Fibroblast of the conjunctiva (primary cell): ENCODE measurements at places on chromosomes 16 and 17.

- DNase-seq = no peak
These were observed 18.2 kb upstream of the IL17C start for GRCh38 chr16:88619859-88620815.

DNA sequence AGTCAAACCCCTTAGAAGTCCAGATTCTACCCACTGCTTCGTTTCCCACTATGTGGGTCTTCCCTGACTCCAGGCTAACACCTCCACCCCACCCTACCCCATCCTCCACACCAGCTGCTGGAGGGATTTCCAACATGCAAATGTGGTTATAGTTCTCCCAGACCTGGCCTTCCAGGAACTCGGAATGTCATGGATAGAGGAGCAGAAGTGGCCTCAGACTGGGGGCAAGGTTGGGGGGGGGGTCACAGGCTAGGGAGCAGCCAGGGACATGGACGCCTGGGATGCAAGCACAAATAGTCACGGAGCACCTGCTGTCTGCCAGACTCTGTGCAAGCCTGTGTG is 2.0 kb downstream of the CAMKK1 start:
- no peak for DNase-seq

DNA sequence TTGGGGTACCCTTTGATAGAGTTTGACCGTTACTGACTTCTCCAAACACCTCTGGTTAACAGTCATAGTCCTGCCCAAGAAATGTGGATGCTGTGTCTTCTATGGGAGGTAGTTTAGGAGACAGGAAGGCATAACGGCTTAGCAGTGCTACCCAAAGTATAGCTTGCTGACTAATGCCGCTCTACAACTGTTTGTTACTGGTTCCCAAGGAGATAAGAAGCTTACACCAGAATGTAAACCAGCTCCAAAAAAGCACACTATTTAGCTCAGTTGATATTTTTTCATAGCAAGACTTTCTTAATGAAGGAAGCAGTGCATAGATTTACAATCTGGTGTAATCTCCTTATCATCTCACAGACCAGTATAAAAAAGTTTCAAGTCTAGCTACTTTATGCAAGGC is 95.7 kb downstream of the HS3ST3B1 start:
- DNase-seq = peak; percentile 0

DNA sequence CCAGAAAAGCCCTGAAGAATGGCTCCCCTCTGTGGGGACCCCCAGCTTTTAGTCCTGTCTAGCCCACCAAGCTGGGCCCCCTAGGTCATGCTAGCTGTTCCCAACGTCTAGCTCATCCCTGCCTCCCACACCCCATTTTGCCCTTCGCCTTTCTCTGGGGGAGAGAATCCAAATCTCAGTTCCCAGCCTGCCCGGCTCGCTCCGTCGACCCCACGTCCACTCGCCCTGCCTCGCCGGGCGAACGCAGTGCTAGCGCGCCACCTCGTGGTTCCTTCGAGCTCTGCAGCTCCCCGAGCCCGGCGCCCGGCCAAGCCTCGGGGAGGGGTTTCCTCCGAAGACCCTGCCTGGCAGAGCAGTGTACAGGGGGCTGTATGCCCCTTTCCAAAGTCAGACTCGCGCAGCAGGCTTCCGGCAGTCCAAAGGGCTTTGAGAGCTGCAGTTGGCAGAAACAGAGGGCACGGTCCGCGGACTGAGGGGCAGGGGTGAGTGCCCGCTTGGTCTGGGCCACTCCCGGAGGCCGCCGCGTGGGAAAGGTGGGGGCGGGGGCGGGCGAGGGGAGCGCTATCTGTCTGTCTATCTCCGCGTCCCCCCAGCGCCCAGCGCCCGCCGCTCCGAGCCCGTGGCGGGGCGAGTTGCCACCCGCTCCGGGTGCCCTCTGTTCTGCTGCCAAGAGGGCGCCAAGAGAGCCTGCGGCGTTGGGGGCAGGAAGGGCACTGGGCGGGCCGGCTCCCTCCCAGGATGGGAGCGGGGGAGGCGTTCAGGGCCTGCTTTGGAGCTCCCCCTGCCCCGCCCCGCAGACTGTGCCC is 1.7 kb upstream of the DLX3 start:
- no peak for DNase-seq

DNA sequence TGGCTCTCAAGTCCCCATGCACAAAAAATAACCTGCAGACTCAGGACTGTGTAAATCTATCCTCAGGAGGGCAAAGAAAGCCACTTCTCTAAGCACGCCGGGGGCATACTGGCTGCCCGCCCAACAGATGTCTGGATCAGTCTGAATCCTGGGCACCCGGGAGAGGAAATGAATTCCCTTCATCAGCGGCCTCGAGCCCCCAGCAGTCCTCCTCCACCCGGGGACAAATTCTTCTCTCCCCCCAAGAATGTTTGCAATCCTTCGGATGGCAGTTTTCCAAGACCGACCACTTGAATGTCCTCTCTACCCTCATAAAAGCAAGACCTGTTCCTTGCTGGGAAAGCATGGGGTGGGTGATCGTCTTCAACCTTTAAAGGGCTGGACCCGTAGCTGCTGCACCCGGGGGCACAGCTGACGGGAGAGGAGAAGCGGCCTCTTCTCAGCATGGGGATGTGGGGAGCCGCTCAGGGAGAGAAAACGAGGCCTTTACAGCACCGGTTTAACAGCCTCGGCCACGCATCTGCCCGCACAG is 9.4 kb upstream of the MAP2K3 start:
- no peak for DNase-seq

DNA sequence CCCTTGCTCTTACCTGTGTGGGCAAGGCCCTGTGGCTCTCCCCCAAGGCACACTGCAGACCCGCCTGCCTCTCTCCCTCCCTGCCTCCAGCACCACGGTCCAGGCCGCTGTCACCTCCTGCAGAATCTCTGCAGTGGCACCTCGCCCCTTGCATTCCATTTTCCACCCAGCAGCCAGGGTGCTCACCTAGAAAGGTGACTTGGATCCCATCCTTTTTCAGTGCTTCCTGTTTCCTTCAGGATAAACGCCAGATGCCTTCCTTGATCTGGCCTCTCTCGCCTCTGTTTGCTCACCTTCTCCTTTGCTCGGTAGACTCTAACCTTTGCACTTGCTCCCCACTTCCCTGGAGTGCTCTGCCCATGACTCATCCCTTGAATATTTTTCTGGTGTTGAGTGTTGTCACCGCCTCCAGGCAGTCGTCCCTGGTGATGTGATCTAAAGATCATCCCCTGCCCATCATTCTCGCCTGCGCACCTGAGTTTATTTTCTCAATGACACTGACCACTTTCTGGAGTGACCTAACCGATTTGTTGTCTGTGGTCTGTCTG is 79.2 kb upstream of the LGALS9 start:
- DNase-seq = no peak

GRCh38 chr17:27985736-27986399 is 56.6 kb upstream of the NLK start:
- DNase-seq = no peak

DNA sequence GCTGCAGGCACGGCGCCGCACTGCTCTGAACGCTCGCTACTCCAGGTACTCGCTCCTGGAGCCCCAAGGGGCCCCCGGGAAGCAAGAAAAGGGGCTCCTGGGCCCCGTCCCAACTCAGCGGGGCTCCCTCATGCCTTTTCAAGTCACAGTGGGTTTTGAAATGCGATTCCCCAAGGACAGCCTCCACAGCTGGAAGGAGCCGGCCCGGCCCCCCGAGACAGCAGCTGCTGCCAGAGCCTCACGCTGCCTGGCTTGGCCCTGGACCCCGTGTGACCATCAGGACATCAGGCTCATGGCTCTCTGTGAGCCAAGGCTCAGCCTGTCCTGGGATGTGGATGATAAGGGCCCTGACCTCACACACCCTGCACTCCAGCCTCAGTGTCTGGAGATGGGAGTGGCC is 80.6 kb downstream of the LMF1 start:
- DNase-seq = no peak

DNA sequence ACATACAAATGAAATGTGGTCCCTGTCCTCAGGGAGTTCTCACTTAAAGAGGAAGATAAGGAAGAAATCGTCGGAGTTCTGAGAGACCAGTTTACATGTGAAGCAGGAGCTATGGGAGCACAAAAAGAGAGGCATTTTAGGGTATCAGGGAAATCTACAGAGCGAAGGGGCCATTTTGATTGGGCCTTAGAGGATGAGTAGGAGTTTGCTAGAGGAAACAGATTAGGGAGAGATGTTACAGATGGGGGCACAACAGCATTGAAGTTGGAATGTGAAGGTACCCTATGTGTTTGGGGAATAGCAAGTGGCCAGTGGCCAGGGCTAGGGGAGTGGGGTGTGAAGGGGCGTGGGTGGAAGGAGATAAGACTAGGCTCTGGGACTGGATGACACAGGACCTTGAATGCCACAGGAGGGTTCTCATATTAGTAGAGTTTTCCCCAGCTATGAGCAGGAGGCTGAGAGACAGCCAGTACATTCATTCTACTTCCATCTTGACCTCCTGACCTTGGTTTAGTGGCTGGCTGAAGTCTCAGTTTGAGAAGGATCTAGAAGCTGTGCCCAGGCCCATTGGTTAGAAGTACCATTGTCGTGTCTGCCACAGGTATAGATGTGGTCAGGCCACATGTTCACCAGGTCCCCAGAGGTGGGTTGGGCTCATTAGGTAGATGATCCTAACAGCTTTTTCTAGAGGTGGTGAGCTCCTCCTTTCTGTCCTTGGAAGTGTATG is 34.8 kb downstream of the CPNE2 start:
- DNase-seq = no peak

GRCh38 chr16:65908568-65908967 is 457.9 kb upstream of the CDH5 start:
- DNase-seq = no peak

DNA sequence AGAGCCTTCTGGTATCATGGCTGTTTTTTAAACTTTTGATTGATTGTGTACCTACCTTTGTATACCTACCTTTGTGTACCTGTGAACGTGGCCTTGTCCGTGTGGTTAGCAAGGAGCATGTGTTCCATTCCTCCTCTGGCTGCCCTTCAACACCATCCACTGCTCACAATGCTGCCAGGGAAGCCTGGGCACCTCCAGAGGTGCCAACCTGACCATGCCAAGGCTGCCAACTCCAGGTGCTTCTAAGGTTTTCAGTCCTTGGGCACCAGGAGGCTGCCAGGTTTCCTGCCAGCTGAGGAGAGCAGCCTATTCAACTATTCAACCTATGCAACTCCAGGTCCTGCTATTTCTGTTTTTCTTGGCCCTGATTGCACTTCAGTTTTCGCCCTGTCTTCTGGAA is 17.6 kb upstream of the ARL4D start:
- DNase-seq = no peak

DNA sequence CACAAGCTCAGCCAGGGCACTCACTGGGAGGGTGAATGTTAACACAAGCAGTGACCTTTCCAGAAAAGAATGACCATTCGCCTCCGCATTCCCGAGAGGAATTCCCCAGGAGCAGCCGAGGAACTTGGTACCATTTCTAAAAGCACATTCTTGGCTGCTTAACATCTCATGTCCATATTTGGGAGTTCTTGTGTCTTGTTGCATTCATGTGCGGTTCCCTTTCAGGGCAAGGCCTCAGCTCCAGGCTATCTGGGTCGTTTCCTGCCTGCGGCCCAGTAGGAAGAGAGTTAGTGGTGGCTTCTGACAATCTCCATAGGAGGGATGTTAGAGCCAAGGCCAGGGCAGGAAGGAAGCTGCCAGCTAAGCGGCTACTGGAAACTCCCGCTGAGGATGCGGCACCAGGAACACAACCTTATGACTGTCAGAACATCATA is 27.8 kb upstream of the MEAK7 start:
- peak; percentile 78 for DNase-seq

DNA sequence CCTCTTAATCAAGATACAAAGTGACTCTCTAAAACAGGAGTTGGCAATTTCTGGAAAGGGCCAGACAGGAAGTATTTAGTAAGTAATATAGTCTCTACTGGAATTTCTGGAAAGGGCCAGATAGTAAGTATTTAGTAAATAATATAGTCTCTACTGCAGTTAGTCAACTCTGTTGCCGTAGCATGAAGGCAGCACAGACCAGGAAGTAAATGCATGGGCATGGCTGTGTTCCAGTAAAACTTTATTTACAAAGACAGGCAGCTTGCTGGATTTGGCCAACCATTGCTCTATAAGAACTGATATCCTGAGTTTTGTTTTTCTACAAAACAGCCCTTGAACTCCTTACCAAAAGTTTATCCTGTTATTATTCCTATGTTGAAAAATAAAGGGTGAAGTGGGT is 16.9 kb downstream of the LDAF1 start:
- no peak for DNase-seq

DNA sequence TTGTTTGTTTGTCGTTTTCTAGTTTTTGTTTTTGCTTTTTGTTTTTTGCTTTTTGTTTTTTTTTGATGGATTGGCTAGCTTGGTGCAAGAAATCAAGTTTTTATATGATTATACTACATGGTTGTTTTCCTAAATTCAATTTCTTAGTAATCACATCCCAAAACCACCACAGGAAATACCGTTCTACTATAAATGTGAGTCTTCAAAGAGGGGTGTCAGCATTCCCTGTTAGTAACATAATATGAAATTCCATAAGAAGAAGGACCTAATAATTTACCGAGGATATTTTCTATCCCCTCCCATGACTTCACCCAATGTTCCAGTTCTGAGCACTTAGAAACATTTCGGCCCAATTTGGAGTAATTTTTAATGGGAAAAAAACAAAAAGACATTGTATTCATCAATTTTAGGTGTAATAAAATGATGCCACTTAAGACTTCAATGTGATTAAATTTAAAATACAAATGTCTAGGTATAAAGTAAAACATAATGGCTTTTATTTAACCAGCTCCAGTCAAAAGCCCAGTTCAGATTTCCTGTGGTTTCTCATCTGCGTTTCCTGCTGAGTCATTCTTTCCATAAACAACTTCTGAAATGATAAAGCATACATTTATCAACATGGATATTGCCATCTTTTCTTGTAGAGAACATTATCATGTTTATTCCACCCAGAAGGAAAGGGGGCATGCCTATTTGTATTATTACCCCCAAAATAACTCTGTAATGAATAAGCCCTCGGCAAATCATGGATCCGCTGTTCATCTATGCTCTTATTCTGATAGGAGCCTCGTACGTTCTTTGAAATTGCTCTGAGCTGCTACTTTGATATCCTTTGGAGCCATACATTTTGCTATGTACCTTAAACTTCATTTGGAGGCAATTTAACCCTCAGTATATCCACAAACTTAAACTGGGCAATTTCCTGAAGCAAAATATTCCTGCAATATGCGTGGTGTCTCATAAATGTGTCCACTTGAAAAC is 28.1 kb downstream of the HSBP1 start:
- peak; percentile 44 for DNase-seq

DNA sequence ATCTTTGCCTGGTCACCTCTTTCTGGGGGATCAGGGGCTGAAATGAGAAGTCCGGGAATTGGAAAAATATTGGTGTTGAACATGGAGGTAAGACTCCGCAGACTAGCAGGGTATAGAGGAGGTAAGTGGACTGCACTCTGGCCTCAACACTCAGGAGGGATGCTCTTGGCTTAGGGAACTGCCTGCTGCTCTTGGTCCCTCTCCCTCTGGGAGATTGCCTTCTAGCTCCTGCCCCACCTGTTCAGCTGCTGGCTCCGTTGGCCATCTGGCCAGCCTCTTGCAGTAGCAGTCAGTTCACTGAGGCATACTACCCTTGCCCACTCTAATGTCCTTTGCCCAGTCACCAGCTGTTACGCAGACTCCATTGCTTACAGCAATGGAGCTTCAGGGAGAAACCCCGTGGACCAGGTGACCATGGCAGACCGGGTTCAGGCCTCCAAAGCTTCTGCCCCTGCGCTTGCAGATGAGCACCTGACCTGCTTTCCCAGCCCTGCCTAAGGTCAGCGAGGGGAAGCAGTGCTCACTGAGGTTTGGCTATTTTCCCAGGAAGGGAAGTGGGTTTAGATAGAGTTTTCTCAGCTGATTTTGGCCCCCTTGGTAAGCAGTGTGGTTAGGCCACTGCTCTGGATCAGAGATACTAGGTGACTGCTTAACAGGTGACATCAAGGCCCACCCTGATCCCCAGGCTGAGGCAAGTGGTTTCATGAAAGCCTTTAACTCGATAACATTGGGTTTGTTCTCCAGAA is 11.9 kb downstream of the CDK5RAP3 start:
- DNase-seq = no peak
